ENCODE measurements at places on chromosomes 1 and 21. TPM values are rescaled to one million over a fixed set of nuclear protein-coding genes. Genes with fewer than 3 reads are reported as not detected.

- DNase-seq = no peak
Observed at GRCh38 chr1:76746206-76746605, 121.1 kb upstream of the ST6GALNAC5 start.

GRCh38 chr1:192489748-192490147 is 85.8 kb upstream of the RGS1 start:
- no peak for DNase-seq

DNA sequence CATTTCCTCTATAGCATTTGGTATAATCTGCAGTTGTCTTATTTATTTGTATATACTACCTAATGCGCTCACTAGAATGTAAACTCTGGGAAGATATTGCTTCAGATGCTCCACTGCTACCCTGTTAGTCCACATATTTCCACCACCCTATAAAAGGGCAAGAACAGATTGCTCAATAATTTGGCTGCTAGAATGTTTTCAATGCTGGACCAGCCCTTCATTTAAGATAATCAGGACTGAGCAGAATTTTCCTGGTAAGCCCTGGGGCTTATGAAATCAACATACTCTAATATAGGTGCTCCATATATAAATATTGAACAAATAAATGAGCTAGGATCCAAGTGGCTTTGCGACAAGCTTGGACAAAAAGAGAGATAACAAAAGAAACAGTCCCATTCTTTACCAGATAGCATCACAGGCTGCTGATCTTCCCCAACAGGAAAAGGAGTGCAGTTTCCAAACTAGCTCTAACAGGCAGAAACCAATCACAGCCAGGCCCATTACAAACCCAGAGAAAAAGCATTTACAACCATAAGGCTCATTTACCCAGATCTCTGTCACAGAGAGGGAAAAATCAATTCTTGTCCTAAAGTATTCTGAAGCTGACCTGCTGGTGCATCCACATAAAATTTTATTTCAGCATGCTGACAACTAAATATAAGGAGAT is 8.3 kb downstream of the BCAR3 start:
- DNase-seq = no peak

DNA sequence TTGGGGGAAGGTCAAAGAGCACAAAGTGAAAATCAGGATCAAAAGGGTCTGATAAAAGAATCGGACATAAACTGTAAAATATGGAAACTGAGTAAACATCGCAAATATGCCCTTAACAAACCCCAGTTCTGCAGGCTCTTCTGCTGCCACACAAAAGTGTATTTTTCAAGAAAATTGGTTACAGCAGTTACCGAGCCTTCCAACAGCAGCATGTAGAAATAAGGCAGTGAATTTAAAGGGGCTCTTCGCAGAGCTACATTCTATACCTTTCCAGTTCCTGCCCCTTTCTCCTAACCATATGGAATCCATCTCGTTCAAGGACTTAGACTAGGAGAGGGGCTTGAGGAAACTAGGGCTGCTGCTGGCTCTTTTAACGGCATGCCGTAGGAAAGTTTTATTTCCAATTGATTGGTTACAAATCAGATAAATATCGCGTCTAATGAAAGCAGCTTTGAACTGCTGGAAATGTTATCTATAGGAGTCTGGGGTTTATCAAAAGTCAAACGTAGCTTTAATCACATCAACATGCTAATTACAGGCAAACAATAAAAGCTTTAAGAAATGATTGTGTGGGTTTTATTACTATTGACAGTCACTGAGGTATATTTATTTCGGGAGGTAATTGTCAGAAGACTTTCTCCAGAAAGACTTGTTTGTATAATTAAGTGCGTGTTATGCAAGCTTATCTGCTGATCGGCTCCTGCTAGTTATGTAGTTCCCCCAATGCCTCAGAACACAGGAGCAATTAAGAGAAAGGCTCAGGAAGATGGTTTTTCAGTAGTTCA is 59.1 kb downstream of the GORAB start:
- no peak for DNase-seq

DNA sequence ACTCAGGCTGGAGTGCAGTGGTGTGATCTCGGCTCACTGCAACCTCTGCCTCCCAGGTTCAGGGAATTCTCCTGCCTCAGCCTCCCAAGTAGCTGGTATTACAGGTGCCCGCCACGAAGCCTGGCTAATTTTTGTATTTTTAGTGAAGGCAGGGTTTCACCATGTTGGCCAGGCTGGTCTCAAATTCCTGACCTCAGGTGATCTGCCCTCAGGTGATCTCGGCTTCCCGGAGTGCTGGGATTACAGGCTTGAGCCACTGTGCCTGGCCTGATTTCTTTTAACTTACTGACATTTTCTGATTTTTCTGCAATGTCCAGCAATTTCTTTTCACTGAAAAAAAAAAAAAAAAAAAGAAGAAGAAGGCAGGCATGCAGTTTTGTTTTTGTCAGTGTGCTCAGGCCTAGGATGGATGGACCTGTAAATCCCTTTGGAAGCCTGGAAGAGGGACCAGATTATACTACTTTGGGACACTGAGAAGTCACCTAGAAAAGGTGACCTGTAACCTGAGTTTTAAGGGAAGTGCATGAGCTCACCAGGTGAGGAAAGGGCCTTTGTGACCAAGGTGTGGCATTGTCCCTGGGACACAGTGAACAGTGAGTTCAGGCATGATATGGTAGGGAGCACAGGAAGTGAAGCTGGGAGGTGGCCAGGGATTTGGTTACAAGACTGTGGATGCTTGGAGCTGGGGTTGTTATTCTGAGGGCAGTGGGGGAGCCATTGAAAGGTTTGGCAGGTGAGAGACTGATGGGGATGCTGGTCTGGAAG is 2.7 kb upstream of the TMEM61 start:
- DNase-seq = no peak

GRCh38 chr1:46525253-46525983 is 26.0 kb downstream of the KNCN start:
- no peak for DNase-seq

Gene FBXO2
- 5.6 TPM for total RNA-seq

Gene GSTM5
- not detected for total RNA-seq

Gene SLAMF9
- total RNA-seq = not detected

DNA sequence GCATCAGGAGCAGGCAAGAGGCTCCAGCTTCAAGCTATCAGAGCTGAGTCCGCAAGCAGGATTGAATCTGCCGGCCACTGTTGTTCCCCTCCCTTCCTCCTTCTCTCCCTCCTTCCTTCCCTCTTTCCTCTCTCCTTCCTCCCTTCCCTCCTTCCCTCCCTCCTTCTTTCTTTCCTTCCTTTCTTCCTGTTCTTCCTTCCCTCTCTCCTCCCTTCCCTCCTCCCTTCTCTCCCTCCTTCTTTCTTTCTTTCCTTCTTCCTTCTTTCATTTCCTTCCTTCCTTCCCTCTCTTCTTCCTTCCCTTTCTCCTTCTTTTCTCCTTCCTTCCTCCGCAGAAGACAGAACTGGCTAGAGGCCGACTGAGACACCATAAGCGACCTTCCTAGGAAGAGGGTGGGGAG is 534.0 kb downstream of the NPHP4 start:
- no peak for DNase-seq

DNA sequence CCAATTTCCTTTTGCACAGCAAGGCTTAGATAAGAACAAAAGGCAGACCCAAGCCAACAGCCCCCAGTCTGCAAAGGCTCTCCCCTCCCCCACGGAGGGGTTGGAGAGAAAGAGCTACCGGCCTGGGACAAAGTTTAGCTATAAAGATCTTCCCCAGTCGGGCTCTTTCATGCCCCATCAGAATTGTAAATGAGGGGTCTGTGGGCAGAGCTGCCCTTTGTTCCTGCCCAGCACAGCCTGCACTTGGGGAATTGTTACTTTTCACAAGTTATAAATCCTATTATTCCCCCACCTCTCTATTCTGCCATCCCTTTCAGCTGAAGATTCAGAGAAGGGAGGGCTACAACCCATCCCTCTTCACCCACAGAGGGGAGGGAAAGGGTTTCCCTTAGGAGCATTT is 3.5 kb downstream of the MYCL start:
- DNase-seq = no peak

DNA sequence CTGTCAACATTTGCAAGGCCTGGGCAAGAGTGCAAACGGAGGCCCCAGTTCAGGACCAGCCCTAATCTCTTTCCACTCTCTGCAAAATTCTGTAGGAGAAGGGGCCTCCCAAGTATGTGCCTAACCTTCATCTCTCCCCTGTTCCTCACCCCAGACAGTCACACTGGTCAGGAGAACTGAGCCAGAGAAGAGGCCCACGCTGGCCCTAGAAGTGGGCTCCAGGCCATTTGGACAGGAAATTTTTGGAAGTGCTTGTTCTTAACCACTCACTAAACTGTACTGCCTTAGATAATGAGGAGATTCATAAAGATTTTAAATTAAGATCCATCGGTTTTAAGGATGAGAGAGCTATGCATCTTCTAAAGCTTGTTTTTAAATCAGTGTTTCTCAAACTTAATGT is 129.7 kb upstream of the ADGRL2 start:
- no peak for DNase-seq

DNA sequence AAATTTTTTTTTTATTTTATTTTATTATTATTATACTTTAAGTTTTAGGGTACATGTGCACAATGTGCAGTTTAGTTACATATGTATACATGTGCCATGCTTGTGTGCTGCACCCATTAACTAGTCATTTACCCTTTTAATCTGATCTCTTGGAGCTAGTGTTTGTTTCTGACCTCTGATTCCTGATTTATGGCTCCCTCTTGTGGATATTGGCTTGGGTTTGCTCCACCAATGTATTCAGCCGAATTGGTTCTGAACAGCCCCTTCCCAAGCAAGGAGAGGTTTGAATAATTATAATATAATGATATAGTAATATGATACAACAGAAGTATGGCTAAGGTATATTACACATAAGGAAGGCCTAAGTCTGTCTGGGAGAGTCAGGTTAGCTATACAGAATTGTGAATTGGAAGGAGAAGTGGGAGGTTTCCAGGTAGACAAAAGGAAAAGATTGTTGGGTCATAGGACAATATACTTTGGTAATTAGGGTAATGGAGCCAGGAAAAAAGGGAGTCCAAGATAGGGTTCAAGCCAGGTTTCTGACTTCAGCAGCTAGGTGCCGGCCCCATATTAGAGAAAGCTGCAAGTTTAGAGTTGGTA is 53.1 kb upstream of the HMCN1 start:
- DNase-seq = peak; percentile 54

Gene OR2L2
- not detected for total RNA-seq

Gene TEX38
- not detected for total RNA-seq

- DNase-seq = no peak
Observed at GRCh38 chr1:12654004-12654567, 10.2 kb downstream of the AADACL4 start.

- DNase-seq = peak; percentile 67
Observed at GRCh38 chr21:43645136-43645891, 14.0 kb downstream of the HSF2BP start.

- no peak for DNase-seq
Observed at GRCh38 chr21:34263629-34264028, 100.2 kb upstream of the KCNE2 start.

DNA sequence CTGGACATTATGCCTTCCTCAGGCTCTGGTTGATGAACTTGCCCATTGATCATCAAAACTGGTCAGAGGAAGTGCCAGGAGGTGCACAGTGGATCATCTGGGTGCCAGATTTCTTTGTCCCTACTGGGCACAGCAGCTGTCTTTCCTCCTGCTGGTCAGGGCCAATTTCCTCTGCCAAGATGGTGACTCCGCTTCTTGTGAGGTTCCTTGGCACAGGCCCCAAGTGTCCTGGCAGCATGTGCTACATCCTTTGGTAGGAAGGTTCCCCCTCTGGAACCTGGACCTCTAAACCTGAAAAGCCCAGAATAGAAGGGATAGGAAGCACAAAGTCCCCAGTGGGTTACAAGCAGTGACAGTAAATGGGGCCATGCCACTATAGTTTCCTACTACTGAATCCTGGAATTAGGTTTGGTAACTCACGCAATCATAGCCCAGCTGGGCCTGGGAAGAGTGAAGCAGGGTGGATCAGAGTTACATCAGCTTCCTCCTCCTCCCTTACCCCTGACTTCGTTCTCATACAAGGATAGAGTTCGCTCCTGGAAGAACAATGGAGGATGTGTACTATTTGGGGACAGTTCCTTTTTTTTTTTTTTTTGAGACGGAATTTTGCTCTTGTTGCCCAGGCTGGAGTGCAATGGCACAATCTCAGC is 147.1 kb downstream of the CNIH3 start:
- DNase-seq = no peak

DNA sequence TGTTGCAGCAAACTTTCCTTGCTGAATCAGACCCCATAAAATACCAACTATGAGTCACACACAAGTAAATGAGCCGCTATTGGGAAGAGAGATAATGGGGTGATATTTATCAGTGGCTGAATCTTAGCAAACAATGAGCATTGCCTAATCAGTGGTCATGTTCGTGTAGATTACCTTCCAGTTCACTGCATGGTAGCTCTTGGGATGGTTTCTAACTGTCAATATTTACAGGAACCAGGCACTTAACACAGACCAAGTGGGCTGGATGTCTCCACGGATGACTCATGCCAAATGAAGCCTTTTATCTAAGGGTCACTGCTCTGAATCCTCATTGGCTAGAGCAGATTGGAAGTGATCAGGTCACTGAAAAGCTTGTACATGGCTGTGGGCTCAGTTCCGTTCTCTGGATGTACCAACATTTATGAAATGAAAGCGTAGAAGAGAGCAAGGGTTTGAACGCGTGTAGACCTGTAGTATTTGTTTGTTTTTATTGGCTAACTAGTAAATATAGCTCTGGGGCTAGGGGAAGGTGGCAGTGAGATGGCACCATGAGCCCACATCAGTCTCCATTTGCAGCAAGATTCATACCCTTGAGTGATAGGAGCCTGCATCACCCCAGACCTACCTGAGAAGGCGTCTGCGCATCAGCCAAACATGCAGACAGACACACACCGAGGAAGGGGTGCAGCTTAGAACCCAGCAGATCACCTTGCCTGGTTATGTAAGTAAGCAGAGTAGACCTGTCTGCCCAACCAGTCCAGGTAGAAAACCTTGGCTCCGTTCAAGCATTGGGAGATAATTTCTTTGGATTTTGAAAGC is 153.3 kb downstream of the TOMM20 start:
- DNase-seq = no peak

Gene CNTN2
- not detected for total RNA-seq

DNA sequence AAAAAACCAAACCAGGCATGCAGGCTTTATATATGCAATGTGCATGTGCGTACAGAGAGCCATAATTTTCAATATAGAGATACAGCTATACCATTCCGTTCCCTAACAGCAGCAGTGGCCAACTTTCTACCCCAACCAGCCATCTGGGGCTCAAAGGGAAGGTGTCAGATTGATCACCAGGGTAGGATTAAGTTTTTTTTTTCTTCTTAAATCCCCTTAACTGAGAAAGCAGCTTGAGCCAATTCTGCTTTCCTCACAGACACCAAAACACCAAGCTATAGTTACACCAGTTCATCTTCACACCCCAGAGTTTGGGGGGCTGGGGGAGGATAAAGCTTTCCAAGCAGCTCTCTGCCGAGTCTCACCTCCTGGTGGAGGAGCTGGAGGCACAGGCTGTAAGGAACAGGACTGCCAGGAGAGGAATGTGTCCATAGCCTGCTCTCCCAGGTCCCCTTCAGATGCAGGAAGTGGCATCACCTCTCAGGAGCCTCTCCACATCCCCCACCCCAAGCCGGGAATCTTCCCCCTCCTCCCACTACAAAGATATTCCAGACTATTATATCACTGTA is 87.9 kb downstream of the SSBP3 start:
- no peak for DNase-seq

DNA sequence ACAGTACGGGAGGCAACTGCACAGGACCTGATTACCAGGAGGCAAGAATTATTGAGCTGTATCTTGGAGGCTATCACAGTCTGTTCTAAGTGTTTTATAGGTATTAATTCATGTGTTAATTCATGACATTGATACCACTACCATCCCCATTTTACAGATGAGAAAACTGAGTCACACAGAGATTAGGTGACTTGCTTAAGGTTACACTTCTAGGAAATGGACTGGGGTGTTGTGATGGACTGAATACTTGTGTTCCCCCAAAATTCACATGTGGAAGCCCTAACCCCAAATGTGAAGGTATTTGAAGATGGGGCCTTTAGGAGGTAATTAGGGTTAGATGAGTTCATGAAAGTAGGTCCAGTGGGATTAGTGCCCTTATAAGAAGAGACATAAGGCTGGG is 10.1 kb upstream of the TRIM63 start:
- no peak for DNase-seq

All from activated CD8-positive, alpha-beta T cell treated with anti-CD3 and anti-CD28 coated beads, Interleukin-2, amount 10 ng/mL, durations not matched to agents 7 days and 5 days (primary cell).